ENCODE measurements at places on chromosomes 6 and 20.

GRCh38 chr6:159646116-159646515 is 46.9 kb downstream of the SOD2 start:
- peak; percentile 38 for DNase-seq

DNA sequence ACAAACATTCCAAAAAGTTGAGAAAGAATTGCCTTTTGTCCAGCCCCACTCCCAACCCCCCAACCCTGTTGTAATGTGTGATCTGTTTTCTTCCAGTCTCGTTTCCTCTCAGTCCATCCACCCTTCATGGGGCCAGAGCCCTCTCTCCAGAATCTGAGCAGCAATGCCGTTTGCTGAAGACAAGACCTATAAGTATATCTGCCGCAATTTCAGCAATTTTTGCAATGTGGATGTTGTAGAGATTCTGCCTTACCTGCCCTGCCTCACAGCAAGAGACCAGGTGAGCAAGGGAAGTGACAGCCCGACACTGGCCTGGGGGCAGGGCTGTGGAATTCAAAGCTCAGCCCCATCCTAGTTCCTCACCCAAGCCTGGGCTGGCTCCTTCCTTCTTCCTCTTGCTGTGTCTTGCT is 7.8 kb downstream of the MAVS start:
- no peak for DNase-seq

DNA sequence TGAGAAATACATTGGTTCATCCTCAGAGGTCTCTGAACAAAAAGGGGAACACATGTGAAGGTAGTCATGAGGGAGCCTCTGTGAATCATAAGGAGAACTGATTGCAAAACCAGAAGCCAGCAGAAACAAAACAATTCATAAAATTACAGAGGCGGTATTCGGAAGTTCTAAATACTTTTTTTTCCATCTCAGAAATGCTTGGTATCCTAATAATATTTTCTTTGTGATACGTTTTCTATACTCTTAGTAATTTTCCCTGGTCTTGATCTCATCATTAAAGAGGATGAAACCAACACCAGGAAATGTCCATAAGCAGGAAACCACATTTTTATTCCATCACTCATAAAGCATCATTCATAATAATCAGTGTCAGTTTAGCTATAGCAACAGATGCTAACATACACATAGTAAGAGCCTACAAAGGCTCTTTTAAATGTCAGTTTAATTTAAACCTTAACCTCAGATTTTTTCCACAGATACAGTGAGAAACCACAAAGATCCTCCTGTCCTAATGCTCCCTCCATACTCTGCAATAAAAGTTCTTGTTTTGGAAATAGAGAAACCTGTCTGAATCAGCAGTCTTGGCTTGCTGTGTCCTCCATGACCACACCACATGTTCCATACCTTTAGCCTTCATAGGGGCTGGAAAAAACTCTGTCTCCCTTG is 29.2 kb downstream of the SGK1 start:
- DNase-seq: peak; percentile 96

DNA sequence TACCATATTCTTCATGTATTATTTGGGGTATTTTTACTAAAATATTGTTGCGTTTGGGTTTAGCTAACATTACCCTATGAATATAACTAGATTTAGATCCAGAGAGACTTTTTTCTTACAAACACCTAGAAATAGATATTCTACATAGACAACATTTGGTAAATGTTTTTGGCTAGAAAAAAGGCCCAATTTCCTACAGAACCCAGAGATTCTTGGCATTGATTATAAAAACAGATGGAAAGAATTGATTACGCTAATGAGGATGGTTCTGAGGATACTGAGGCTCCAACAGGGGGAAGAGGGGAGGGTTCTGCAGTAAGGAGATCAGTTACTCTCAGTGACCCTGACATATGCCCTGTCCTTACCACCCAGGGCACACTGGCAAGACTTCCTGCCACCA is 123.2 kb downstream of the IPCEF1 start:
- no peak for DNase-seq

DNA sequence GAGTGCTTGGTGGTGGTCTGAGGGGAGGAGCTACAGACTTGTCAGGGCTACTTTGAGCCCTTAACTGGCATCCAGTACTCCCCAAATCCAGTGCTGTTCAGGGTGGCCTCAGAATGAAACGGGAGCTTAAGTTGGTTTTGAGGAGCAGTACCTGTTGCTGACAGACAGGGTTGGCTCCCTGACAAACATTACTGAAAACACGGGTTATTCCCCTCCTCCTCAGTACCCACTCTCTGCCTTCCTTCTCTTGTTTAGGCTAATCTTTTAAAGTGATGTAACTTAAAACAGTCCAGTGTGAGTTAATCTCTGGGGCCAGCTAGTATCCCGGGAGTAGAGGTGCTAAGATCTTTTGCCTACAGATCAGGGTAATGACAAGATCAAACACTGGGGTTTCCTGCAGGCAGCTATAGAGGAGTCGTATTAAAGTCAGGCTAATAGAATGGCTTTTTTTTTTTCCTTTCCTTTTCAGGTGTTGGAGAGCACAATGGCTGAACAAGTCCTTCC is 3.7 kb downstream of the TNFAIP3 start:
- DNase-seq: no peak

DNA sequence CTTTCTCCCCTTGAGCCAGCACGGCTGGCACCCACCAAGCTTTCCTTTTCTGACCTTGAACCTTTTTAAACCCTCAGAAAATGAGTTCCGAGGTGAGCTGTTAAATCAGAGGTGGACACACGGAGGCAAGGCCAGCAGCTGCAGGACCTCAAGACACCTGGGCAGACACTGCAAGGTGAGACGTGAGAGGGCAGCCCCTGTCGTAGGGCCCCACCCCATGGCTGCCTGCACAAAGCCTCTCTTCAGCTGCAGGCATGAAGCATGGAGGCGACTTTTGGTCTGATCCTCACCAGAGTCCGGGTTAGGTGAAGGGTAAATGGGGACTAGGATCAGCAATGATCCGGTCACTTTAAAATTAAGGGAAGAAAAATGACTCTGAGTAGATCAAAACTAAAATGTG is 25.7 kb downstream of the MYT1 start:
- no peak for DNase-seq

DNA sequence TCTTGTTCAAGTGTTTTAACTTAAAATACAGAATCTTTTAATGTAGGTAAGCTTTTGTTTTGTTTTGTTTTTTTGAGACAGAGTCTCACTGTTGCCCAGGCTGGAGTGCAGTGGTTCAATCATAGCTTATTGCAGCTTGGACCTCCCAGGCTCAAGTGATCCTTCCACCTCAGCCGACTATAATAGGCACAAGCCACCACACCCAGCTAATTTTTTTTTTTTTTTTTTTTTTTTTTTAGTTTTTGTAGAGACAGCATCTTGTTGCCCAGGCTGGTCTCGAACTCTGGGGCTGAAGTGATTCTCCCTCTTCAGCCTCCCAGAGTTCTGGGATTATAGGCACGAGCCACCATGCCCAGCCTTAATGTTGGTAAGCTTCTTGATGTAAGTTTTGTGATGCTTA is 3.3 kb downstream of the EFHC1 start:
- DNase-seq: no peak

GRCh38 chr6:165611294-165611693 is 51.7 kb downstream of the PDE10A start:
- no peak for DNase-seq

- peak; percentile 7 for DNase-seq
These were observed 38.3 kb downstream of the MRS2 start for GRCh38 chr6:24440897-24441598.

- no peak for DNase-seq
These were observed 181.3 kb downstream of the KIF6 start for GRCh38 chr6:39543950-39544349.

Data from iris pigment epithelial cell (primary cell).